ENCODE measurements at places on chromosomes 3 and 15. TPM values are rescaled to one million over a fixed set of nuclear protein-coding genes. Genes with fewer than 3 reads are reported as not detected.

Gene FBXW12
- total RNA-seq = not detected

Gene TLR9
- 0.22 TPM for total RNA-seq

Gene ANKRD63
- total RNA-seq = 1.5 TPM

Gene MST1
- total RNA-seq = 25.7 TPM

Gene ATRIP
- total RNA-seq = 16.0 TPM

DNA sequence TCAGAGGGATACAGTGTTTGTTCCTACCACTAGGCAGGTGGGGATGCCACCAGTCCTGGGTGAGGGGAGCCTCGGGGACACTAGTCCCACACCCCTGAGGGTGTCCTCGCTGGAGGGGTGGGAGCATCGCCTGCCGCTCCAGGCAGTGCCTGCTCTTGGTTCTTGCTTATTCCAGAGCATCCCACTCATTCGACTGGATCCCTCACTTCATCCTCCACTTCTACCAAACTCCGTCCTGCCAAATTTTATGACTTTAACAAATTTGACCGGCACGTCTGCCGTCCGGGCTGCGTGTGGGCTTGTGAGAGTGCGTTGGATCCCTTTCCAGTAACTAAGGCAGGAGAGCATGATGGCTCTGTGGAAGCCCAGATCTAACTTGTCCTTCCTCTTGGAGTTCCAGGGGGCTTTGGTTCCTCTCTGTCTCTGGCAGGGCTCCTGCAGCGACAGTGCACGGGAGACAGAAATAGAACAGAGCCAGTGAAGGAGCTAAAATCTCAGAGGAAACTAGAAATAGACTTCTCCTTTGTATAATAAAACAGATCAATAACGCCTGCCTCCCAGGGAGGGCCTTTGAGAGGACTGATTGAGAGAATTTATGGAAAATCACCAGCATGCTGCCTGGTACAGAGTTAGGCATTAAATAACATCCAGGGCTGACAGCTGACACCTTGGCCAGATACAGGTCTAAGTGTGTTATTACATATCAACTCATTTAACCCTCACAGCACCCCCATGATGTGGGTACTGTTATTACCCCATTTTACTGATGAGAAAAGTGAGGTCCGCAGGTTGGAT lies 34.5 kb downstream of the MGLL start:
- DNase-seq = no peak

GRCh38 chr3:94776401-94776915 lies 713.6 kb downstream of the NSUN3 start:
- no peak for DNase-seq

DNA sequence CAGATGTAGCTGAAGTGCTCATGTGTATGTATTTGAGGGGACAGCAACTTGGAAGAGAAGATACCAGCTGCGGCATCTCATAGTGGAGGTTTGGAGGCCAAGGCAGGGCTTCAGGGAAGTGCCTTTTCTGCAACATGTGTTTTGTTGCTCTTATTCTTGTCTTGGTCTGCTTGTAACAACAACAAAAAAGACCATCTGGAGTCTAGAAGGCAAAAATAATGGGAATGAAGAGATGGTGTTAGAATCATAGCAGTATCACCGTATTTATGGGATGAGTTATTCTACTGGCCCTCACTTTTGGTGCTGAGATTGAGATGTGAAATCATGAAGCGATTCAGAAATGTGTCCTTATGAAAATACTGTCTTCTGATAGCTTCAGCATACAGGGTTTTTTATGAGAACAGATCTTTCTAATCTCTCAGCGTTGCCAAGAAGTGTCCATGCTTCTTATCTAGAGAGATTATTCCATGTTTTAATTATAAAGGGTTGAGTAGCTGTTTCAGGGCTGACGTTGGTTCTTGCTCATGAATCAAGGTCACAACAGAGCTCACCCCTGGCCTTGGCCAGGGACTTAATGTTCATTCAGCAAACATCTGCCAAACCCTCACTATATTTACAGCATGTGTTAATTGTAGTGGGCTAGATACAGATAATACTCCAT lies 58.0 kb downstream of the ITPR1 start:
- DNase-seq = no peak

DNA sequence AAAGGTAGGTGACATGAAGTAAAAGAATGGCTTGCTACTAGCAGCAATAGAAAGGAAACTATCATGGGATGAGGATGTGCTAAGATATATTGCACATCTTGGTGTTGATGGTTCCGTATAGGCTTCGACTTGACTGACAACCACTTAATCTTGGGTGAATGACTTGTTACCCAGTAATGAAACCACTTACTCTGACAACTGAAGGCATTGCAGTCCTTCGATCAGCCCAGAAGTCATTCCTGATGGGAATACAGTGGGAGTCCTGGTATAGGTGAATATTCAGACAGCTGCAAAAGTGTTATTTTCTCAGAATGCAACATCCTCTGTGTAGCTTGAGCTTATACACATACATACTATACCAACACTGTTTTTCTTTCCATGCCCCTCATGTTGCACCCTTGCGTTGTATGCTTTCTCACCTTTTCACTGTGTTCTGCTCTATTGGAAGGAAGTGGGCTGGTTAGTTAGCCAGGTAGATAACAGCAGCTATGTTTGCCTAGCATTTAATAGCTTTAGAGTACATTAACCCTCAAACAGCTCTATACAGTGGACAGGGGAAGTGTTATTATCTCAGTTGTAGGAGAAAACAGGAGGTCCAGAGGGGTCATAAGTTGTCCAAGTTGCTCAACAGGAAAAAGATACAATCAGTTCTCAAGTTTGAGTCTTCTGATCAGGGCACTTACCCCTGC lies 376.5 kb downstream of the MFSD1 start:
- DNase-seq = no peak

DNA sequence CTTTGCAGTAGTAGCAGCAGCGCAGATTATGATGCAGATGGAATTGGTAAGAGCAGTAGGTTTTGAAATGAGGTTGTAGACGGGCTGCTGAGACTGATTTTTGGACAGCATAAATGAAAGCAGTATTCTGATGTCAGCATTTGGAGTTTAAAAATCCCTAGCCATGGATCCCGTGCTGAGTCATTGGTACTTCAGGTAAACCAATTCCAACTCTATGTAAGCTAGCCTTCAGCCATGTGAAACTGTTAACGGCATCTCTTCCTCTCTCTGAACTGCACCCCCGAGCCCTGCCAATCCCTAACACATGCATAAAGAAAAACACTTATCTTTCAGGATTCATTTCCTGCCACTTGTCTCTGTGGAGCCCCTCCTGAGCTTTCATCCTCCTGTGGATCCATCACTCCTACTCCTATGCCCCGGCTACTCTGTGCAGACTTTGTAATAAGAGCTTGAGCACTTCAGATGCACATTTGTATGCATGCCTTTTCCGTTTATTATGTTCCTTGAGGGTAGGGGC lies 119.0 kb downstream of the AKAP13 start:
- no peak for DNase-seq

- no peak for DNase-seq
Observed at GRCh38 chr3:179015551-179016020, 56.0 kb downstream of the ZMAT3 start.

GRCh38 chr15:70354346-70354905 lies 256.7 kb upstream of the TLE3 start:
- no peak for DNase-seq

DNA sequence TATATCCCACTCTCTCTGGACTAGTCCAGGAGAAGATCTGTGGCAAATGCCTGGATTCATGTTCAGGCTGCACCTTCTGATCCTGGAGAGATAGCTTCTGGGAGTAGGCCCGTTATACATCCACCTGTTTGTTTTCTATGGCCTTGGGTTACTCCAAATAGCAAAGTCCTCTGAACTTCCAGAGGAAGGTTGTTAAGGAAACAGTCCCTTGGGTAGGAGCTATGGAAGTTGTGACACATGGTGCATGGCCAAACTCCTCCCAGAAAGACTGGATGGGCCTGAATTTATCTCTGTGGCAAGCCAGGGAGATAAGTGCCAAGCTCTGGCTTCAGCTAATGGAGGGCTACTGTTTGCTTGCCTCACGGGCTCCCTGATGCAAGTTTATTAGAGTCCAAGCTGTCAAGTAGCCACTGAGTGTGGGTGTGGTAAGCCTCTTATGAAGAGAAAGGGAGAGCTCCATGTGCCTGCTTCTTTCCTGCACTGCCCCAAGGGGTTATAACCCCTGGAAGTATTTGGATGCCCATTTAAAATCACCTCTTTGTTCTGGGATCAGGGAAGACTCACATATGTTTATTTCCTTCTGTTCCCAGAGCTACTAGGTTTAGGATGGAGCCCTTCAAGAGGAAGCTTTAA lies 328.7 kb upstream of the ATP11B start:
- DNase-seq = no peak

- no peak for DNase-seq
Observed at GRCh38 chr3:66259566-66260255, 38.9 kb downstream of the SLC25A26 start.

- no peak for DNase-seq
Observed at GRCh38 chr3:111706527-111706926, 111.4 kb upstream of the ZBED2 start.

All from type B pancreatic cell (in vitro differentiated cells).